Stimulated activated CD8-positive, alpha-beta memory T cell treated with anti-CD3 and anti-CD28 coated beads, Interleukin-7, amount 100 ng/mL, for 48 hours (primary cell): ENCODE measurements at places on chromosomes 7 and 10.
A peak's percentile ranks its signal among the peaks of the same experiment; 100 is the strongest.

- no peak for DNase-seq
Observed at GRCh38 chr10:112390125-112390703, 16.3 kb downstream of the ACSL5 start.

GRCh38 chr7:116392806-116393205 lies 106.7 kb upstream of the CAV2 start:
- no peak for DNase-seq

GRCh38 chr7:1857487-1858421 lies 187.7 kb downstream of the ELFN1 start:
- DNase-seq: no peak

GRCh38 chr10:133357285-133358161 lies at the start of gene FUOM:
TSS of gene FUOM (minus strand) at chr10:133358019. CDS start at chr10:133358007, 12 bp downstream.
- DNase-seq: peak; percentile 66

- peak; percentile 3 for DNase-seq
Observed at GRCh38 chr10:45470098-45471012, 96.3 kb downstream of the ALOX5 start.

DNA sequence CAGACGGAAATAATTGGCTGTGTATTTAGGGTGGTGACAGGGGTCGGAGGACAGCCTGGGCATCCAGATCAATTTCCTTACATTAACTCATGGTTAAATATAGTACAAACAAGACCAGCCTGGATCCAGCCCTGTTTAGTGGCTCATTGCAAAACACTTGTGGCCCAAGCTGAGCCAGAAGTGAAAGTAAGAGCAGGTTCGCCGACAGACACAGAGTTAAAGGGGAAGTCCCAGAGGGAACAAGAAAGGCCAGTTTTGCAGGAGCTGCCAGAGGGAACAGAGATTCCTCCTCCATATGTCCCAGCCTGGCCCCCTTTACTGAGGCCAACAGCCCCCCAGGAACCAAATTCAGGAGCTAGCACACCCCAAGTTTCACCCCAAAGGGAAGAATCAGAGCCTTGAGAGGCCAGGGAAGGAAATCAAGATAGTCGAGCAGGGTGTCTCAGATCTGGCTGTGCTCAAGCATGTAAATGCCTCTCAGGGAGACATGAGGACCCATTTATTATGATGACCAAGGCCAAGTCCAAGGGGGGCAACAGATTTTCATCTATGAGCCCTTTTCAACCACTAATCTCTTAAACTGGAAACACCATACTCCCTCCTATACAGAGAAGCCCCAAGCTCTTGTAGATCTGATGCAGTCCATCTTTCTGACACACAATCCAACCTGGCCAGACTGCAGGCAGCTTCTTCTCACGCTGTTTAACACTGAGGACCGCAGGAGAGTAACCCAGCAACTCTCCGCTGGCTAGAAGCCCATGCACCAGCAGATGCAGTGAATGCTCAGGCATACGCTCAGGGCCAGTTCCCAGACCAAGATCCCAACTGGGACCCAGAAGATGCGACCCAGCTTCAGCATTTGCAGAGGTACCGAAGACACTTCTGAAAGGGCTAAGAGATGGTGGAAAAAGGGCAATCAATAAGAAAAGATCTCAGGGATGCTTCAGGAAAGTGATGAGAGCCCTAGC lies 15.9 kb upstream of the ADCK2 start:
- no peak for DNase-seq

DNA sequence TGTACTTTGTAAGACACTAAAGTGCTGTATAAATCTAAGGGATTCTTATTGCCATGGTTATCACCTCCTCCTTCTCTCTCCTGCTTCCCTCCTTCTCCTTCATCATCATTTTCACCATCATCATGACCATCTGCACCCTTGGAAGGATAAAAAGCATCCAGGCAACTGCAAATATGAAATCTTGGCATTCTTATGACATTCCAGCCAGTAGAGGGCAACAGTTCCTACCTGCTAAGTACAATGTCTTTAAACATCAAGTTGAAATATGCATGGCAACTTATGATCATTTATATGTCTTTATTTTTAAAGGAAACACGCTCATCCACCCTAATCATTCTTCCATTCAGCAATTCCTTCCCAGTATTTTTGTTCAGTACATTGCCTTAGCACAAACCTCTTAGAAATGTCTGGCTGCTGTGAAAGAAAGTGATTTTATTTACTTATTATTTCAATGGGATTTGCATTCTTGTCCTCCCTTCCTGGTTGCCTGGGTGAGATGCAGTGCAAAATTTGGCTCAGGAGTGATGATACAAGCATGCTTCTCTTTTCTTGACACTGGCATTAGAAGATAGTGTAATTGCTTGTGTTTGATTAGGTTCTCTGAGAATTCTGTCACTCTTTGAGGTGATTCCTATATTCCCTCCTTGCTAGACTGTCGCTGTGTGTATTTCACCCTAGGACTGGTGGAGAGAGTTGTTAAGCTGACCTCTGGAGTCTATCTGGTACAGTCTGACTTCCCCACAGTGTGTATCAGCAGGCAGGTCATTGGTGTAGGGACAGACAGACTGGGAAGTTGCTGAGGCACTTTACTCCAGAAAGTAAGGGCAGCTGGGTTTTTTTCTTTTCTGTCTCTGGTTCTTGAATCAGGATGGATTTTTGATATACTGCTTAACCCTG lies 188.5 kb upstream of the BMPER start:
- no peak for DNase-seq

DNA sequence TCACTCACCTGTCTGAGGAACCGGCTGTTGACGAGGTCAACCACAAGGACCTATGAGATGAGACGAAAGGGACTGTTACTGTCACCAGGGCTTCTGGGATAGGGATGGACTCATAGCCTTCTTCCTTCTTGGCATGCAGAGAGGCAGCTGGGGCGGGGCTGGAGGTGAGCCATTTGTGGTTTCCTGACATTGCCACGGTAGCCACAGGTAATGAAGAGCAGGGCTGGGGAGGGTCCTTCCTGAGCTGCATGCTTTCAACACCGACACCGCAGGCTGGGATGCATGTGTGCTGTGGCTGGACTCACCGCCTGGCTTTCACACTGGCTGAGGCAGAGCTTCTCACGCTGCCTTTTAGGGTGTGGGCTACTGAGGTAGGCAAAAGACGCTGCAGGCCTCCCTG lies 46.4 kb upstream of the MKRN1 start:
- DNase-seq: peak; percentile 31

GRCh38 chr10:20988357-20988983 lies 91.4 kb upstream of the NEBL start:
- no peak for DNase-seq

DNA sequence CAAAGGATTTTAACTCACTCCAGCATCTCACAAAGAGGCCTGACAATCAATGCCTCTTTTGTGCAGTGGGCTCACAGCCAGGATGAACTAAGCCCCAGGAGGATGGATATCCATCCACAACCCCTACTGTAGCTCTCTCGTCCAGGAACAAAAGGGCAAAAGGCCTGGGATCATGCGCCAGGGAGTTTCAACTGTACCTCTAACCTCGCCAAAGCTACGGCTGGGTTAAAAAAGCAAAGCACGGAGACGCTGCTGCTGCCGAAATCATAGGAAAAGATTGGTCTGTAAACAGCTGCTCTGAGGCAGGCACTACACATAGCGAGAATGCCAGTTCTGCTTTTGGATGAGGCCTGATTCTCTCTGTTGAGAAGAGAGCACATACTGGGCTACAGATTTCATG lies 32.1 kb downstream of the VSTM4 start:
- no peak for DNase-seq

DNA sequence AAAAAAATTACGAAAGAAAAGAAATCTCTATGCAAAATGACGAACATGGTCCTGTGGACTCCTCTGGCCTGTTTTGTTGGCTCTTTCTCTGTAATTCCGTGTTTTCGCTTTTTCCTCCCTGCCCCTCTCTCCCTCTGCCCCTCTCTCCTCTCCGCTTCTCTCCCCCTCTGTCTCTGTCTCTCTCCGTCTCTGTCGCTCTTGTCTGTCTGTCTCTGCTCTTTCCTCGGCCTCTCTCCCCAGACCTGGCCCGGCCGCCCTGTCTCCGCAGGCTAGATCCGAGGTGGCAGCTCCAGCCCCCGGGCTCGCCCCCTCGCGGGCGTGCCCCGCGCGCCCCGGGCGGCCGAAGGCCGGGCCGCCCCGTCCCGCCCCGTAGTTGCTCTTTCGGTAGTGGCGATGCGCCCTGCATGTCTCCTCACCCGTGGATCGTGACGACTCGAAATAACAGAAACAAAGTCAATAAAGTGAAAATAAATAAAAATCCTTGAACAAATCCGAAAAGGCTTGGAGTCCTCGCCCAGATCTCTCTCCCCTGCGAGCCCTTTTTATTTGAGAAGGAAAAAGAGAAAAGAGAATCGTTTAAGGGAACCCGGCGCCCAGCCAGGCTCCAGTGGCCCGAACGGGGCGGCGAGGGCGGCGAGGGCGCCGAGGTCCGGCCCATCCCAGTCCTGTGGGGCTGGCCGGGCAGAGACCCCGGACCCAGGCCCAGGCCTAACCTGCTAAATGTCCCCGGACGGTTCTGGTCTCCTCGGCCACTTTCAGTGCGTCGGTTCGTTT lies 83.5 kb upstream of the SLF2 start:
- no peak for DNase-seq

- no peak for DNase-seq
Observed at GRCh38 chr7:29806208-29806994, at the start of gene WIPF3. TSS of gene WIPF3 (plus strand) at chr7:29806508. CDS start at chr7:29834725, 28,217 bp downstream.

GRCh38 chr7:15848362-15848761 lies 161.9 kb upstream of the MEOX2 start:
- no peak for DNase-seq

DNA sequence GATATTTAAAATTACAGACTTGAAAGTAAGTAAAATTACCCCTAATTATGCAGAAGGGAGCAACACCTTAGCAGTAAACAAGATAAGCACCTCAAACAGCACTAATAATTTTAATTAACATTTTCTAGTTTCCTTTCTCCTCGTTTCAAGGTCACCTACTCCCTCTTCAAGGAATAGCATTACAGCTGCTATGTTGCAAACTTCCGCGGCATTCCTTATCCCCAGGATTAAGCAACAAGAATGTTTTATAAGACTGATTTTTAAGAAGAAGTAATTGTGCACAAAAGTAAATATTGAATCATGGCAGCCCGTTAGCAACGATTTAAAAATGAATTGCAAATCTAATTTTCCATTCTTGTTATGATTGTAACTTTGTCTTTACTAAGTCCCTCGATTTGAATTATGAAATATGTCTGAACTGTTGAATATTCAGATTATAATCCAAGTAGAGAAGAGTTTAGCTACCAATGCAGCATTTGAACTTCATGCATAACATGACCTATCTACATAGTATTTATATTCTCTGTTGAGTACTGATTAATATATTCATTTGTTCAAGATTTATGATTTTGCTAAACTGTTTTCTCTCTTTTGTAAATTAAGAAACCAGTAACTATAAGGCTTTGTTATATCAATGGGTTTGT lies 593.5 kb upstream of the MGMT start:
- DNase-seq: no peak

GRCh38 chr7:24898691-24899090 lies 81.3 kb downstream of the OSBPL3 start:
- no peak for DNase-seq

GRCh38 chr10:125101049-125101448 lies 59.3 kb downstream of the CTBP2 start:
- DNase-seq: no peak

DNA sequence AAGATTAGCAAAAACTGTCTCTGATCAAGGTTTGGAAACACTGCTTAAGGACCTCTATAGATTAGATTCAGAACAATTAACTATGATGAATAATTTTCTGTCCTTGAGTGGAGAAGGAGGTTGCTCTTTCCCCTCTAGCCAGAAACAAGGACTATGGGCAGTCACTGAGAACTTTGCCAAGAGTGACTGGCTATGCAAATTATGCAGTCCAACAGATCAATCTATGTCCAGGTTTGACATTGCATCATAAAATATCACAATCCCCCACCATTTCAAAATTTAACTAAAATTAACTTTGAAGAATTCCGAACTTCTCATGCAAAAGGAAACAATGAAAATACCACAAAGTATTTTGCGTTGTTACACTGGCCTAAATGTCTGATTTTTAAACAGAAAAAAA lies 50.6 kb downstream of the TSPAN12 start:
- no peak for DNase-seq

DNA sequence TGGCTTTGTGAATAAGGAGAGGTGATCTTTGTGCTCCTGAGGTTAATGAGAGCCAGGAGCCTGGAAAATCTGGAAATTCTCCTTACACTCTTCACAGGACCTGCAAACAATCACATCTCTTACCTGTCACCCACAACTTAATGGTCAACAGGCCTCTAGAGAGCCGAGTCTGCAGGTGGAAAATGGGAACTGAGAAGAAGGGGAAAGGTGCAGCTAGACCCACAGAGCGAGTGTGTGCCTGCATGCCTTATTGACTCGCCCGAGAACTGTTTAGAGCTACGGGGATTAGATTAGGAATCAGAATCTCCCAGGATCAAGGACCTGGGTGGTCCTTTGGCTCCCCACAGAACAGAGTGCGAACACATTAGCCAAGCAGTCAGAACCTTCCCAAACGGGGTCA lies 329.6 kb downstream of the PTEN start:
- no peak for DNase-seq

DNA sequence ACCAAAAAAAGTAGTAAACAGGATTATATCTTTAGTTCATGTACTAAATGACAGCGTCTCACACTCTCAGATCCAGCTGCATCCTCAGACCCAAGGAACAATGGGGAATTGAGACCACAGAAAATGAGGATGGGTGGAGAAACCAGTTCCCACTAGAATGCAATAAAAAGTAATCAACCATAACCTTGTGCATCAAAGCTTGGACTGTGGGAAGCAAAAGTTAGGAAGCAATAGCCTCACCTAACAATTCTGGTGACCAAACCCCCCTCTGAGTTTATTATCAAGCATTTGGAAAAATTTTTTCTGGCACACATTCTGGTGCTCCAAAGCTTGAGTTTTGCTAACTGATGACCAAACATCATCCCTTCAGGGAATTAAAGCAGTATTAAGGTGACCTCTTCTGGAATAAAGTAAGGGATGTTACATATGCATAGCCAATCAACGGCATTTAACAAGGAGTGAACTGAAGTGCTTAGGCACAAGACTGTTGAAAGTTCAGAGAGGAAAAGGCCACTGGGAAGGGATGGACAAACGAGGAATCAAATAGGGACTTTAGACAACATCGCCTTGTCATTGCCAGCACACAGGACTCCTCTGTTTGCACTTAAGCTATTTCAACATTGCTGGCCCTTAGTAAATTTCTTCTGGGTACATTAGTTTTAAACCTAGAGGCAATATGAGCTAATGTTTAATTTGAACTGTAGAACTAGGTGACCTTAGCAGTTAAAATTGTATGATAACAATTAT lies 1.2 kb upstream of the MAT1A start:
- DNase-seq: no peak

DNA sequence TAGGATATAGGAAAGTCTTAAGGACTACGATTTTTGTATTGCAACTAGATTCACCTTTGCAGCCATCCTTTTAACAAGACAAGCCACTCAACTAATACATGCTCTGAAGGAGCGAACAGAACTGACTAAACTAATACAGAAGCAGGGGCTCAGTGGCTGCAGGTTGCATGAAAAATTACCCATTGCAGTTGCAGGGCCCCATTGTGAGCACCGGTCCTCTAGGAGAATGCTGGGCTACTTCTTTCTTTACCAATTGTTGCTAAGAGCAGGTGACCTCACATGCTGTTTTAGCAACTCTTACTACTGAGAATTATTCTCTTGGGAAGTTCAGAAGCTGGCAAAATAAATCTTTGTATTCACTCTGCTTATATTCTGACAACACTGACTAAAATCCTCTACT lies 64.0 kb upstream of the ANKRD1 start:
- no peak for DNase-seq

GRCh38 chr7:128000854-128001265 lies 30.4 kb downstream of the LRRC4 start:
- DNase-seq: no peak
